Activated naive CD8-positive, alpha-beta T cell treated with anti-CD3 and anti-CD28 coated beads, Interleukin-2, amount 50 U/mL, for 16 hours (primary cell): ENCODE measurements at places on chromosomes 3 and 15.

- no peak for DNase-seq
Observed at GRCh38 chr3:104316118-104316517, 1050.6 kb upstream of the ALCAM start.

GRCh38 chr3:127585813-127586413 lies 4.6 kb downstream of the TPRA1 start:
- DNase-seq = no peak

DNA sequence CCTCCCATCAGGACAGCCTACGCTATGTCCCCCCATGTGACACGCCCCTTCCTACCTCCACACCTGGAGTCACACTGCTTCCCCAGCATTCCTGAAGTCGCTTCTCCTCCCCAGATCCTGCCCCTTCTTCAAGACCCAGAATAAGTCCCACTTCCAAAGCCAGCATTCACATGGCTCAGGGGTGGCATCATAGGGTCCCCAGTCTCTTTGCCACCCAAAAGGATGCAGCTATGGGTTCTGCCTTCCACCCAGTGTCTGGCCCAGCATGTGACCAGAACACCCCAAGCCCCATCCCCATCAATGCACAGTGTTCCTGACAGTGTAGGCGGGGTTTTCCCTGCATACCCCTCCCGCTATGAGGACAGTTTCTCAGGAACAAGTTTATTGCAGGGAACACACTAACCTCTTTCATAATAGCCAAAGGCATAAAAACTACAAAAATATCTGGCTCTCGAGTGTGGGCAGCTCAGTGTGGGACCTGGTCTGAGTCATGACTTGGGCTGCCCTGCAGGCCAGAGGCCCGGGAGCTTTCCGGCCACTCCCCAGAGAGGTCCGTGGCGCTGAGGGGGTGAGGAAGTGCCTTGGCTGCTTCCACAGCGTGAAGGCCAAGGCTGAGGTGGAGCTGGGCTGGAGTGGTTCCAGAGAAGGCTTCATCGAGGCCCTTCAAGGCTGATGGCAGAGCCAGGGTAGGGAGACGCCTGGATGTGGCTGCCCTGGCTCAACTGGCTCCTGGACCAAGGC lies 5.8 kb downstream of the ISLR start:
- DNase-seq = no peak

DNA sequence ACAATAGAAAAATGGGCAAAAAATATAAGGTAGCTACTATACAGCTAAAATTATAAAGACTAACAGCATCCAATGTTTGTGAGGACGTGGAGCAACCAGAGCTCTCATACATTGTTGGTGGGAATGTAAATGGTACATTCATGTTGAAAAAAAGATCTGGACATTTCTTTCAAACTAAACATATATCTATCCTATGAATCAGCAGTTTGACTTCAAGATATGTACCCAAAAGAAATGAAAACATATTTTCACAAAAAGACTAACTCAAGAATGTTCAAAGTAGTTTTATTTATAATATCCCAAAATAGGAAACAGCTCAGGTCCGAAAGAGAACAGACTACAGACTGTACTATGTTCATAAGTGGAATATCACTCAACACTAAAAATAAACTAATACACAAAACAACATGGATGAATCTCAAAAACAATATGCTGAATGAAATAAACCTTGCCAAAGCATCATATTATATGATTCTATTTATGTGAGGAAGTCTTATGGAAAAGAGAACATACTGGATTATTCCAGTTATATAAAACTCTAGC lies 8.8 kb upstream of the TTBK2 start:
- no peak for DNase-seq

- DNase-seq = no peak
Observed at GRCh38 chr3:185711255-185711870, 113.5 kb downstream of the IGF2BP2 start.

GRCh38 chr3:122004991-122005565 lies 17.0 kb downstream of the ILDR1 start:
- no peak for DNase-seq

DNA sequence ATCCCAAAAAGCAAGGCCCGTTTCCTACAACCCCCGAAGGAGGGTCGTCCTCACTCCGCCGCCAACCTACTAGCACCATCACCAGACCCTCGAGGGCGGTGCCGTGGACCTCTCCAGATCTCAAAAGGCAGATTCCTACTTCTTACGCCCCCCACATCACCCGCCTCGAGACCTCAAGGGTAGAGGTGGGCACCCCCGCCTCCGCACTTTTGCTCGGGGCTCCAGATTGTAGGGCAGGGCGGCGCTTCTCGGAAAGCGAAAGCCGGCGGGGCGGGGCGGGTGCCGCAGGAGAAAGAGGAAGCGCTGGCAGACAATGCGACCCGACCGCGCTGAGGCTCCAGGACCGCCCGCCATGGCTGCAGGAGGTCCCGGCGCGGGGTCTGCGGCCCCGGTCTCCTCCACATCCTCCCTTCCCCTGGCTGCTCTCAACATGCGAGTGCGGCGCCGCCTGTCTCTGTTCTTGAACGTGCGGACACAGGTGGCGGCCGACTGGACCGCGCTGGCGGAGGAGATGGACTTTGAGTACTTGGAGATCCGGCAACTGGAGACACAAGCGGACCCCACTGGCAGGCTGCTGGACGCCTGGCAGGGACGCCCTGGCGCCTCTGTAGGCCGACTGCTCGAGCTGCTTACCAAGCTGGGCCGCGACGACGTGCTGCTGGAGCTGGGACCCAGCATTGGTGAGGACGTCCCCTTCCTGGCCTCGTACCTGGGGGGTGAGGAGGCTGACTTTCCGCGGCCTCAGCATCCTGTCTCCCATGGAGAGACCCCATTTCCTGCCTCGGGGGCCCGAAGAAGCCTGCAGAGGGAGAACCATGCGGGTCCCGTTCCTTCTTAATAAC lies at the start of gene MYD88:
Gene MYD88 (plus strand): TSS at position 313 of the 842 bp plus-strand sequence. CDS start 40 bp downstream, at position 353.
- DNase-seq = peak; percentile 72

DNA sequence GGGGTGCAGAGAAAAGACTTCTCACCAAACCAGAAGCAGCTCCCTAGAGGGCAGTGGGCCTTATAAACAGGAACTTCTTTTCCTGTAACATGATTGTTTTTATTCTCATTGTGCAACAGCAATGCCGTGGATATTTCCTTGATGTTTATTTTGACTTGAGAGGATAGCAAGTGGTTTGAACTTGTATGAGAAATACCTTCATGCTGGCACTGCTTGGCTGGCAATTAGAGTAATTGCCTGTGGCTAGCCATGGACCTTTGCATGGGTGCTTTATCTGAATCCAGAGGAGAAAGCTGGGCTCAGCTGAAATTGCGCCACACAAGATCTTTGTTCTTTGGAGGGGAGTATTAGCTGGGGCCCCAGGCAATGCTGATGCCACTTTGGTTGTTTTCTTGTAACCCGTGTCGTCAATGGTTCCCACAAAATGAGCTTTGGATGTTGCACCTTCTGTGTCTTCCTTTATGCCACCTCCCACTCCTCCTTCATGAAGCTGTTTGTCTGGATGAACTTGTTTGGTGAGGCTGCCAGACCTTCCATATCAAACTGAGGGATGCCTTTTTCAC lies 37.9 kb downstream of the CMTM8 start:
- DNase-seq = no peak

- no peak for DNase-seq
Observed at GRCh38 chr15:95606551-95606950, 723.9 kb upstream of the NR2F2 start.

GRCh38 chr15:84747416-84748273 lies 747 bp upstream of the ZNF592 start:
- peak; percentile 21 for DNase-seq

- DNase-seq = no peak
Observed at GRCh38 chr15:77974098-77974414, 103.5 kb downstream of the TBC1D2B start.

GRCh38 chr3:71786217-71786549 lies 1.2 kb upstream of the PROK2 start:
- no peak for DNase-seq

GRCh38 chr3:25235466-25235865 lies 192.6 kb upstream of the RARB start:
- no peak for DNase-seq

DNA sequence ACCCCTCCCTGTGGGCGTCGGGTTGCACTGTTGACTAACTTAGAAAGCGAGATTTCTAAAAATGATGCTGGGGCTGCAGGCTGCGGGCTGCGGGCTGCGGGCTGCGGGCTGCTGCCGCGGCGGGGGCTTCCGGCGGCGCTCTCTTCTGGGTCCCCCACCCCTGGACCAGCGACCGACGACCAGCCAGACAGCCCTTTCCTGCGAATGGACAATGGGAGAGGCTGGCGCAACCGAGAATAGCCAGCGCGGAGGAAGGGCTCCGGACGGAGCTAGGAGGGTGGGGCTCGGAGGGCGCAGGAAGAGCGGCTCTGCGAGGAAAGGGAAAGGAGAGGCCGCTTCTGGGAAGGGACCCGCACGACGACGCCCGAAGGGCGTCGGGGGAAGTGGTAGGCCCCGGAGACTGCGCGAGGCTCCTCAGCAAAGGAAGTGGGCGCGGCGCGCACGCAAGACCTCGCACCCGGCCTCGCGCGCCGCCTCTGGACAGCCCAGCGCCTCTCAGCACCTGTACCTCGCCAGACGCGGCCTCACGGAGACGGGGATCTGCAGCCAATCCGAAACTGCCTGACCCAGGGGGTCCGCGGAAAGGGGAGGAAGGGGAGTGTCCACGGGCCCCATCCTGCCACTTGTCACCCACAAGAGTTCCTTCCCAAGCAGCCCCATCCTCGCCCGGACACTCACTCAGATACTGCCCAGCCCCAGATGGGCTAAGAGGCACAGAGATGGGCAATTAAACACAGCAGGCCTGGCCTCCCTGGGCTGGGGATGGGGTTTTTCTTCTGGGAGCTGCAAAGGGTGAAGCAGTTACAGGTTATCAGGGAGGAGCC lies 70.7 kb downstream of the SLC12A8 start:
- peak; percentile 25 for DNase-seq

- no peak for DNase-seq
Observed at GRCh38 chr15:81274255-81274654, 49.7 kb downstream of the STARD5 start.

- no peak for DNase-seq
Observed at GRCh38 chr15:34613301-34613700, 29.9 kb upstream of the GOLGA8B start.

DNA sequence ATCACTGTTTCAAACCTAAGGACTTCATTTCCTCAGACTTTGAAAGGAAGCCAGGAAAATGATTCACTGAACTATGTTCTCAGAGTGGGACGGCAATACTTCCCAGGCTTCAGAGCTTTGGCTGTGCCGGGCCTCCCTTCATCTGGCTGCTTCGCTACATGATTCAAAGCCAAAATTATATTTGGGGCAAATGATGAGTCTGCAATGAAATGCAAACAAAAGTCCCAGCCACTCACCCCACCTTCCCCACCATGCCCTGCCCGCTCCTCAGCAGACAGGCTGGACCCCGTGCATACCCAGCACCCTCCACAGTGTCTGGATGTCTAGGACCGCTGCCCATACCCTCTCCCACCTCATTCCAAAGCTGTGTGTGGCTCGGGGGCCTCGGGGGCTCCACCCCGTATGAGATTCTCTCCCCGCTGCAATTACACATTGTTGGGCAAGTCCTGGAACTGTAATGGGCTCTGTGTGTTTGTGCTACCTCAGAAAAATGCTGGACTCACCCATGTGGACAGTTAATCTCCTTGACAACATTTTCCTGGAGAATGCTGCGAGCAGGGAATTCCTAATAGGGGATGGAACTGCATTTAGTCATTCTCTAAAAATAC lies 32.2 kb downstream of the ATP10A start:
- DNase-seq = no peak

DNA sequence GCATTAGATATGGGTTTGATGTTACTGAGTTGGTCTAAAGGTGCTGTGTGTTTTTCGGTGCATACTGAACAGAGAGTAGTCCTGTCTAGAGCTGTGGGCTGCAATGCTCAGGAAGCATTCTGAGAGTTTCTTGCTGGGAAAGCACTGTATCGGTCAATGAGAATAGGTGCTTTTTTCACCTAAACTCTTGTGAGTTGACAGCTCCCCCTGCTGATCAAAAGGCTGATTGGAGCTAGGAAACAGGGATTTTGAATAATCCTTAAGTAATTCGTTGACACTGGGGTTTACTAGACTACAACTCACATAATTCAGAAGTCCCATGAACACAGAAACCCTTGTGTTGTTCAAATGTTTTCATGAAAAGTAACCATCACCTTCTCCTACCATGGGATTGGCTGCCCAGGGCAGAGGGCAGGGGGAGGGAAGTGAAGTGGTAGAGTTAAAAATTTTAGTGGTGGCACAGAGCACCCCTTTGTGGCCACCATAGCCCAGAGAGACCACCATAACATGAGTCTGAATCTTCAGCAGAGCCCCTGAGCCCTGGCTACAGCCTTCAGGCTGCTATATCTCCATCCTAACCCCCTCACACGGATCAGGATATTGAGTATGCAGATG lies 13.0 kb upstream of the MANF start:
- DNase-seq = no peak

DNA sequence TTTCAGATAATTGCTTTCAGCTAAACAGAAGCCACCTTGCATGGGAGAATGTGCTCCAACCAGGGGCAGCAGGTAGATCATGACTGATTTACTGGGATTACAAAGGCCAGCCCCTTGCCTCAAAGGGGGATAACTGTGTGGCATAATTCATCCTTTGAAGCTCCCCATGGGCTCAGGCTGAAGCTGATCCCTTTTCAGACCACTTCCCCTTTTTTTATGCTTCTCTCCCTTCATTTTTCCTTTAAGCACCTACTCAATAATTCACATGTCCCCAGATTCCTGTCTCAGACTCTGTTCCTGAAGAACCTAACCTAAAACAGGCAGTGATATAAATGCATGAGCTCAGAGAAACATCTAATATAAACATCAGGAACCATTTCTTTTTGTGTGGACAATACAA lies 8.2 kb upstream of the MYRIP start:
- DNase-seq = no peak

DNA sequence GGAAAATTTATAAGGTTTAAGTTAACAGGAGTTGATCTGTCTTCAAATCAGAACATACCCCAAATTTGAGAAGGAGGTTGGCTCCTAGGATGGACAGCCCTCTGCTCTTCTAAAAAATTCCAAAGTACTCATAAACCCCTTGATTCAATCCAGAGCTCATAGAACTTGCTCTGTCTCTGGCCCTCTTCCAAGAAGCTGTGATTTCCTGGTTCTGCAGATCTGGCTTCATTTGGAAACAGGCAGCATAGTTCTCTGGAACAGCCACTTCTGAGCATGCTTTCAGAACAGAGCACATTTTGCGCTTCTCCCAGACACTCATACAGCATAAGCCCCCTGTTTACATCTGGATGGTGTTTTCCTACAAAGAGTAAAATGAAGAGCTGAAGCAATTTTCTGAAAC lies 96.7 kb downstream of the KBTBD8 start:
- no peak for DNase-seq

- DNase-seq = no peak
Observed at GRCh38 chr3:169283951-169284350, 379.6 kb downstream of the MECOM start.

DNA sequence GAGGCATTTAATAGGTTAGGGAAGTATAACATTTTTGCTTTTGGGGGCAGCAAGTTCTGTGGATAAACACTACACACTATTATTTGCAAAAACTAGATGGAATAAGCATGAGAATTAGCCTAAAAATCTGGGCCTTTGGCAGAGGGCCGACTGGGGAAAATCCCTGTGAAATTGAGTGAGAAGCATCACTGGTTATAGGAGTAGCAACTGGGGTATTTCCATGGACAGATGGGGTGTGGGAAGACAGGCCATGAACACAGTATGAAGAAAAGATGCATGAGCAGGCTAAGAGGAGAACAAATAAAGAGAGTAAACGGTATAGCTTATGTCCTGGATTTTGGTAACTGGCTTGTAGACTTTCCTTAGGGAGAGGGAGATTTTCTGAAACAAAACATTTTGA lies 32.9 kb upstream of the CSPG5 start:
- DNase-seq = no peak

GRCh38 chr3:185430375-185430774 lies 67.4 kb downstream of the MAP3K13 start:
- no peak for DNase-seq
